ENCODE measurements at places on chromosomes 3 and 15.
A peak's percentile ranks its signal among the peaks of the same experiment; 100 is the strongest.

DNA sequence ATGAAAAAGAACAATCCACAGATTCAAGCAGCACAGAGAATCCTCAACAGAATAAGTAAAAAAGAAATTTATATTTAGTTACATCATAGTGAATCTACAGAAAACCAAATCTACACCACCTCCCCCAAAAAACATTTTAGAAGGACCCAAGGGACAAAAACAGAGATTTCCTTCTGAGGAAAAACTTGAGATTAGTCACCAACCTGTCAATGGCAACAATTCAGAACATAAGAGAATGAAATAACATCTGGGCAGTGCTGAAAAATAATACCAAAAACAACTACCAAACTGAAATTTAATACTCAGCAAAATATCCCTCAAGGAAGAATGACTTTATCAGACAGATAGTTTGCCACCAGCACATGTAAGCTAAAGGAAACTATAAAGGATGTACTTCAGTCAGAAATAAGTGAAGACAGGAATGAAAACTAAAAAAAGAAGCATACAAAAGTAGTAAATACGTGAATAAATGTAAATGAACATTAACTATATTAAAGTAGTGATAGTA, 260.7 kb downstream of the ULK4 start:
- DNase-seq: no peak

GRCh38 chr15:64009798-64010261, 36.5 kb downstream of the DAPK2 start:
- DNase-seq: peak; percentile 71

DNA sequence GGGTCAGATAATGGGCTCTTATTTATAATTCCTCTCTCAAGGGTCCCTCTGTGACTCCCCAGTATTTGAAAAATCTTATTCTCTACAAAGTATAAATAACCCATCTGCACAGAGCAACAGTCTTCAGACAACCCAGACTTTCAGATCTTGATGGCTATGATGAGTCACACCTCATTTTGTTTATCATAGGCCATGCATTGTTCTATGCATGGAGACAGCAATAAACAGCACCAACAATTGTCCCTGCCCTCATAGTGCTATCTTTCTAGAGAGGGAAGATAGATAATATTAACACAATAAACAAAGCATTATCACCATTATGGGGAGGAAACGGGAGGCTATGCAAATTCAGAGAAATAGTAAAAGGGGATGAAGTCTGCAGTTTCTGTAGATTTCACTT, 13.4 kb downstream of the FHIT start:
- DNase-seq: no peak

- DNase-seq: no peak
Measured at GRCh38 chr3:64161481-64161952, 63.7 kb downstream of the PRICKLE2 start.

- DNase-seq: no peak
Measured at GRCh38 chr3:194178128-194178527, 42.2 kb downstream of the HES1 start.
